ENCODE measurements at places on chromosomes 3 and 15.

DNA sequence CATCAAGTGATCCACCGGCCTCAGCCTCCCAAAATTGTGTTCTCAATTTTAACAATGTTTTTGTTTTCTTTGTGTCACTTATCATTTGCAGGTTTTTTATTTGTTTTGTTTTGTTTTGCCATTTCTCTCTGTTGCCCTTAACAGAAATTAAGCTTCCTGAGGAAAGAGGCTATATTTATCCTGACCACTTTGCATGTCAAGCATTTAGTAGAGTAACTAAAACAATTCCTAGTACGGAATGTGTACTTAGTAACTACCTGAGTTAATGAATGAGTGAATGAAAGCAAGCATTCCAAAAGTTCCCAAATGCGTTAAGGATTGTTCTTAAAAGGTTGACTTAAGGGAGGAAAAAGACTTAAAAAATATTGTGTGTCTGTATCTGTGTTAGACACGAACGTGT, 193.1 kb downstream of the GBE1 start:
- DNase-seq = no peak

- DNase-seq = no peak
Observed at GRCh38 chr15:42734076-42734672, 2.8 kb downstream of the CDAN1 start.

DNA sequence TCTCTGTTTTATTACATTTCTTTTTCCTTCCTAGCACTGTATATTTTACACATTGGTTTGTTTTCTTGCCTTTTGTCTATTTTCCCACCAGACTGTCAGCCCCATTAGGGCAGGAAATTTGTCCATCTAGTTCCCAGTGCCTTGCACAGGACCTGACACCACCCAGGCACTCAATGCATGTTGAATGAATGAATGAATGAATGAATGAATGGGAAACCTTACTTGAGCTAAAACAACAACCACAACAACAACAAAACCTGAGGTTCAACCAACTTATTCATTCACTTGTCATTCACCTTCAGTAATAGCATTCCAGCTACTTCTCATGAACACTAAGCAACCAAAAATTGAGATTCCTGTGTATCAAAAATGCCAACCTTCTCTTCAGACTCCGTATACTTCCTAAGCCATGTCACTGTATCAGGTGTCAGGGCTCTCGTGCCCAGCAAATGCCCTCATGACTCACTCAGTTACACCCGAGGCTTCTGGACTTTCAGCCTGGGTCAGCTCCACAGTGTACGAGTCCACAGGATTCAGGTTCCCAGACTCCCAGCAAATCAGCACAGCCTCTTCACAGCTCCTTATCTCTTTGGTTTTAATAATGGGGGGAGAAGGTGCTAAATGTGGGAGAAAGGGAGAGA, 37.3 kb downstream of the FSD2 start:
- no peak for DNase-seq

- DNase-seq = no peak
Observed at GRCh38 chr3:104961851-104962250, 404.9 kb upstream of the ALCAM start.

GRCh38 chr15:39592500-39592899, 11.6 kb downstream of the THBS1 start:
- no peak for DNase-seq

DNA sequence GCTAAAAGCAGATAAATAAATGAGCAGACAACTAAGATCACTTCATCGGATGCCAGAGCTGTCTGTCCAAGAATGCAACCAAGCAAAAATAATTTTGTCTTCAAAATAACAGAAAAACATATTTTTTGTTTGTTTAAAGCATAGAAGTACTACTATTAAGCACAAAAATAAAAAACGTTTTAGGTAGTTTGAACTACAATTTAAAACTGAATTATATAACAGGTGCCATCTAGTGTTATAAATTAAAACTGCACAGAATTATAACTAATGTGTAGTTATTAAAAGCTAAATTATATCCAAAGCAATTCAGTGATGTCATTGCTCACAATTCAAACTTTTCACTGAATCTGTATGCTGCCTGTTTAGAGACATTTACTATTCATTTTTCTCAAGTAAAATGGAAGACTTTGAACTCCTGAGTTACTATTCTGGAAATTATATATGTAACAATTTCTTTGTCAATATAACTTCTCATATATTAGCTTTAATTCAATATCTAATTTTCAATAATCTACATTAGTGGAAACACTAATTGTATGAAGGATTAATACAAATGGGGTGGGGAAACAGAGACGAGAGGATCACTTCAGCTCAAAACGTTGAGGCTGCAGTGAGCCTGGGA, 29.5 kb downstream of the LINS1 start:
- DNase-seq = no peak

GRCh38 chr3:153069598-153070510, 92.2 kb upstream of the RAP2B start:
- DNase-seq = no peak

- DNase-seq = no peak
Observed at GRCh38 chr3:82143661-82144412, 382.4 kb upstream of the GBE1 start.

- no peak for DNase-seq
Observed at GRCh38 chr15:73087098-73087497, 34.8 kb downstream of the NEO1 start.

DNA sequence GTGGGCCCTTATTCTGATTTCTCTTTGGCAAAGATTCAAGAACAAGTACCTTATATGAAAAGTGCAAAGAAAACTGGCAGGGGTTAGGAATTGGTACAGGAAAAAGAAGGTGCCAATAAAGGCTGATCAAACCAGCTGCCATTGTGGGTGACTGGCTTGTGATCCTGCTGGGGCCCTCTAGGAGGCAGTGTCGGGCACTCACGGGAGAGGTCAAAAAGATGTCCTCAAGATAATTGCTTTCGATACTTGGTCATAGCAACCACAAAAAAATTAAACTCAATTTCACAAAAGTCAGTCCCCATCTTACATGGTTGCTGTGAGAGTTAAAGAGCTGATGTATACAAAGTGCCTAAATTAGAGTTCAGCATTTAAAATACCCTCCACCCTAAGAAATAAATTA, 31.0 kb upstream of the CAV3 start:
- DNase-seq = no peak

DNA sequence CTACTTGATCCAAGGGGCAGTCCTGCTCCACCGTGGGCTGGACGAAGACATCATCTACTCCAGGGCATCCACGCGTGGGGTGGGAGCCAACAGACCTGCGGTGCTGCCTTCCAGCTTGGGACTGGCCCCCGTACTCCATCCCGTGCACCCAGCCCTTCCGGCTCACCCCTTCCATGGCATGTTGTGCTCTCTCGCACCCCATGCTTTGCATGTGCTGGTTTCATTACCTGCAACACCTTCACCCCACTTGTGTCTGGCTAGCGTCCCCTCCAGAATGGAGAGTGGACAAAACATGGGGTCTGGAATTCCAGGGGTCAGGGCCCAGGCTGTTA, 30.2 kb downstream of the SEMA7A start:
- DNase-seq = no peak

GRCh38 chr3:171193693-171194092, 167.2 kb upstream of the SLC2A2 start:
- DNase-seq = no peak

DNA sequence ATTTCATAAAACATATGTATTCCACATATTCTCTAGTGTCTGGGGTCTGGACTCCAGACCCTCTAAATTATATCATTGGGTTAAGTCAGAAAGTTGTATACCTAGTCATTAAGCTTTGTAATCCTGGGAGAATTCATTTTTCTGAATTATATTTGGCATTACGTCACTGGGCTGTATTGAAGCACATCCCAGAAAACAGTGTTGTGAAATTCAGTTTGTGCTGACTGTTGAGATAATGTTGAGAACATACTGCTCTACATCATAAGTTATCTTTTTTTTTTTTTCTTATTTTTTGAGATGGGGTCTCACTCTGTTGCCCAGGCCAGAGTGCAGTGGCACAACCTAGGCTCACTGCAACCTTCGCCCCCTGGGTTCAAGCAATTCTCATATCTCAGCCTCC, 153.1 kb upstream of the STT3B start:
- DNase-seq = no peak

DNA sequence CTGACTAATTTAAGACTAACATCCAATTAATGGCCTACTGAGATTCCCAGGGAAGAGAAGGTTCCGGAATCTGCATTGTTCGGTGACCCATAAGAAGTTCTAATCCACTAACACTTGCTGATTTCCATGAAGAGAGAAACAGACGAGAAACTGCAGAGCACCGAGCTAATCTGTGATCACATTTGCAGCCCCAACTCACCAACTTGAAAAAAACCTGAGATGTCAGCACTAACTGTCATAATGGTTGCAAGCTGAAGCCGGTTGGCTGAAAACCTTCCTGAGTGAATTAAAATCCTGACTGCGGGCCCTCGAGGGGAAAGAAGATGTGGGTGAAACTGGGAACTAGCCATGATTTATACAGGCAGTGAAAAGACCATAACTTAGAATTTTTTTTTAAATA, 204.8 kb upstream of the IGF1R start:
- DNase-seq = no peak

- DNase-seq = no peak
Observed at GRCh38 chr3:170477395-170477794, 58.7 kb downstream of the CLDN11 start.

DNA sequence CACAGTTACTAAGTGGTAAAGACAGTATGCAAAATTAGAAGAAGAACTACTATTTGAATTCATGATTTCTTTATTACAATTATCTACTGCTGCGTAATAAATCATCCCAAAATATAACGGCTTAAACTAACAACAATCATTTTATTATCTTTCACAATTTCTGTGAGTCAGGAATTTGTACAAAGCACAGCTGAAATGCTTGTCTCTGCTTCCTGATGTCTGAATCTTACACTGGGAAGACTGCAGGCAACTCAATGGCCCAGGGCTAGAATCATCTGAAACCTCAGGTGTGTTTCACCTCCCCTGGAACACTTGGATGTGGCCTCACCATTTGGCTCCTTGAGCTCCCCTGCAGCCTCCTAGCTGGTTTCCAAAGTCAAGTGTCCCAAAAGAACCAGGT, 145.1 kb downstream of the MAGI1 start:
- DNase-seq = no peak

DNA sequence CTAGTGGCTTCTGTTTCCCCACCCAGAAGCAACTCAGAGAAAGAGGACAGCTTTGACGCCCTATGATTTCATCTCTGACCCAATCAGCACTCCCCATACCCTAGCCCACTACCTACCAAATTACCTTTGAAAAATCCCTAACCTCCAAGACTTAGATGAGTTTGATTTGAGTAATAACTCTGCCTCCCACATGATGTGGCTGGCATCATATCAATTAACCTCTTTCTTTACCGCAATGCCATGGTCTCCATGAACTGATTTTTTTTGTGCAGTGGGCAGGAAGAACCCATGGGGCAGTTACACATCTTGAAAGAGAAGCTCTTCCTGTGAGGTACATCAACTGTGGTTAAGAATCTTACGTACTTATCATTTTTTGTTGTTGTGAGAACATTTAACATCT, 25.5 kb upstream of the APOD start:
- DNase-seq = no peak

DNA sequence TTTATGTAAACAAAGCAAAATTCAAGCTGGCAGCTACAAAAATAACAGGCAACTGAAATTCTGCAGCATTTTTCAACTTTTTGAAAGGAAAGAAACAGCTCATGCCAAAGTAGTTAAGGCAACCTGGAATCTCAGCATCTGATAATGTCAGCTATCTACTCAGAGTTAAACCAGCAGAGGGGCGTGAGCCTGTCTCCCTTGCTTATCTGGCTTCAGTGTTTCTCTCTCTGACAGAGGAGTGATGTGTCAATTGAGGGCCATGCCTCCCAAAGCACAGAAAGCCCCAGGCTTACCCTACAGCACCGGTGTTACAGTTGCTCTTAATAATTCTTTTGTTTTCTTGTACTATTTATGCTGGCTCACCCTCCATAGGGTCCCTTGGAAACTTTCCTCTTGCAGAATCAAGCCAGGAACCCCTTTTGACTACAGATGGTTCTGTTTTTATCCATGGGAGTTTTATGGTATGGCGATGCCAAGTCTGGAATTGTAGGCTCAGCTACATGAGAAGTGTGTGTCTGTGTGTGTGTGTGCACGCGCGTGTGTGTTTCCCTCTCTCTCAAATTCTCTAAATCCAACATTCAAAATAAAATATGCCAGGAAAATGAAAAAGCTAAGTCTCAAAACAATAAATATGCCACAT, 7.3 kb downstream of the TMEM212 start:
- DNase-seq = no peak

GRCh38 chr3:58333206-58334012, 717 bp downstream of the PXK start:
- DNase-seq = peak; percentile 13

GRCh38 chr3:23550402-23550801, 255.4 kb upstream of the UBE2E1 start:
- no peak for DNase-seq

GRCh38 chr3:40258555-40258954, 51.0 kb upstream of the EIF1B start:
- no peak for DNase-seq

DNA sequence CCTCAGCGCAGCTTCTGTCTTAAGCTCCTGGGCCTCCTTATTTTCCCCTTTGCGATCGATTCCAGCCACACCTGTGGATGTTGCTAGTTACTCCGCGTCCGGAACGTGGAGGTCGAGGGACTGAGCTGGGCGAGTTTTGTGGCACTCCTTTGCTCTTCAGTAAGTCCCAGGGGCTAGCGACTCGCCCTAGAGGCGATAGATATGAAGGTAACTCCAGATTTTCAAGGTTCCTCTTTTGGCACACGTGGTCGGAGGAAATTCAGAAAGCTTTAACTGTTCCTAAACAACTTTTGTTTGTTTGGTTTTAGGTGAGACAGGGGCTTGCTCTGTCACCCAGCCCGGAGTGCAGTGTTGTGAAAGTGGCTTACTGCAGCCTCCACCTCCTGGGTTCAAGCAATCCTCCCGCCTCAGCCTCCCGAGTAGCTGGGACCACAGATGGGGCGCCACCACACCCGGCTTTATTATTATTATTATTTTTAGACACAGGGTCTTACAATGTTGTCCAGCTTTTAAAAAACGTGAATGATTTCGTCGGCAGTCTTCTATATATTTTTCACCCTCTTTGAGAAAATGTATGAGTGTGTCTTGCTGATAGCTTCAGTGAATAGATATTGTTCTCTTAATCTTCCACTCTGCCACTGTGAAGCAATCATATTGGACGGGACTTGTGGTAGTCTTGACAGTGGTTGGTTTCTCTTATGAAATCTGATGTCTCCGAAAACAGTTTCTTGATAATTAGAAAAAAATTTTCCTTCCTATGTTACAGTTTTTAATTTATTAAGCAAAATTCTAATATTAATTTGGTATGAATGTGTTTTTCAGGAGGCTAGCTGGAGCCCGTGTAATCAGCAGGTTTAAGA, 785 bp downstream of the MFSD1 start:
- DNase-seq = no peak

Measured in activated T-helper 9 cell treated with anti-CD3 and anti-CD28 coated beads, Interleukin-2, amount 50 U/mL, for 16 hours (primary cell).